ENCODE measurements at places on chromosomes 16 and 17. TPM values are rescaled to one million over a fixed set of nuclear protein-coding genes. Genes with fewer than 3 reads are reported as not detected.

DNA sequence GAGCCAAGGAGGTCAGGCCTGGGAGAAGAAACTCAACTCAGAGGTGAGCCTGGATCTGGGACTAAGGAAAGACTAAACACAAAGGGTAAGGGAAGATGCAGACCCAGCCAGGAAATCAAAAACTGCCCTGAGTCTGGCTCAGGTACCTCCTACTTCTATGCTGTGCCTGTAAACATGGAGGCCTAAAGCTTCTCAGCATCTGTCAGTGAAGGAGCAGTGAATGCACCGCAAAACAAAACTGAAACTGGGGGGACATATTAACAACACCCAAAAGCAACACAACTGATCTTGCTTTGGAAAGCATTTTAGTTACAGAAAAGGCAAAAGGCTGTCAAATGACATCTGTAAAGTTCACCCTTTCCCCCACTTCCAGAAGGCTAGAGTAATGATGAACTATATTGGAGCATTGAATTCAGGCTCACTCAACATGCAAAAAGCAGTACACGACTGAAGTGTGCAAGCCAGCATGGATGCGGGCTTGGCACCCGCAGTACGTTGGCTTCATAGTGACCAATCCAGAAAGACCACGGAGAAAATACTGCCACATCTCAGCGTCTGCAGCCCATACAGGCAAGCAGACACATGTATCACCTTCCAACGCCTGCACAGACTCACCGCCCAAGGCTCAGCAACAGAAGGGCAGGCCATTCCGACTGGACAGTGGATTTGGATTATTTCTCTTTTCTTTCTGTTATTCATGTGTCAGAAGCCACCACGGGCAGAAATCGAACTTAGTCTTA is 3.8 kb downstream of the TBC1D16 start:
- DNase-seq, result no peak

DNA sequence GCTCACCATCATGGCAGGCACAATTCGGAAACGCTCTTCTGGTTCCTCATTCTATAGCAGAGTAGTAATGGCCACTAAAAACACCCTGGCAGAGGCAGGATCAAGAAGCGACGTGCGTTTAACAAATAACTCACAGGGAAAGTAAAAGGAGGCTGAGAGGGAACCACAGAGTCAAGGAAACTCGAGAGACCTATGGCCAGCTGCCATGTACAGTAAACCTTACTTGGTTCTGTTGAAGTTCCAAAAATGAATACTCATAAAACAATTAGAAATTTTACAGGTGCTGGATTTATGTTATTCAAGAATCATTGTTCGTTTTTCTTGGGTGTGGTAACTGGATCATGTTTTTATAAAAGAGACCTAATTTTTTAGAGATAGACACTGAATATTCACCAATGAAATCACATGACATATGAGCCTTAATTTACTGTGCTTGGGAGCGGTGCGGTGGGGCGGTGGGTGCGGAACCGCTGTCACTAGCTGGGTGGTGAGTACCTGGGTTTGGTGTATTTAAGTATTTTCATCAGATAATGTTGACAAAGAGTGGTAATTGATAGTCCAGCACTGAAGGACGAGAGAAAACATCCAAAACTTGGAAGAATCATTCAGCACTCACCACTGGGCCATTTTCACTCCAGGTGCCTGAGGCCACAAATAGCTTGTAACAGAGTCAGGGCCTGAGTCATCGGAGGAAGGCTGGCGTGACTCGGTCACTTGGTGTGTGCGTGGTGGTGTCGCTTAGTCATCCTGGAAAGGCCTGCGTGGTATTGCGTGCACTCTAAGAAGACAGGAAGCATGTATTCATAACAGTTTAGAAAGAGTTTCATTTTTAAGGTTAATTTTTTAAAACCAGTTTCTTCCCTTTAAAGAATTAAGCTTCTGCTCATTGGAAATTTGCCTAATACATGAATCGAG is 135.4 kb upstream of the CHMP6 start:
- peak; percentile 31 for DNase-seq

DNA sequence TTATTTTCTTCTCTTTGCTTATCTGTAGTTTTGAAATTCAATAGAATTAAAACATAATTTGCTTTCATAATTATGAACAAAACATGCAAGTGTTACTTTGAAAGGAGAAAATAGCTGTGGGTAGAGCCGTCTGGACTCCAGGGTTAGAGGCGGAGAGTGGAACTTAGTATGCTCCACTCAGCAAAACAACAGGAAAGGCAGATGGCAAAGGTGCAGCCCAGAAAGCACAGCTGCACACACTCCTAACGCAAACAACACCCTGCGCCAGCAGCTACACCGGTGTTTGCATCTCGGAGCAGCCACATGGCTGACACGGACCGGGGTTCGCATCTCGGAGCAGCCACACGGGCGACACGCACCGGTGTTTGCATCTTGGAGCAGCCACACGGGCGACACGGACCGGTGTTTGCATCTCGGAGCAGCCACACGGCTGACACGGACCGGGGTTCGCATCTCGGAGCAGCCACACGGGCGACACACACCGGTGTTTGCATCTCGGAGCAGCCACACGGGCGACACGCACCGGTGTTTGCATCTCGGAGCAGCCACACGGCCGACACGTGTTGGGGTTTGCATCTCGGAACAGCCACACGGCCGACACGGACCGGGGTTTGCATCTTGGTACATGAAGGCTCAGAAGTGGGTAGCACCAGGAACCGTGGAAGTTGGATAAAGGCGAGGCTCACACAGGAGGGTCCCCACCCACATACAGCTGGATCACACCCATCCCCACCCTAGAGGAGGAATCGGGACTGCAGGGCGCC is 12.2 kb upstream of the CAPN15 start:
- no peak for DNase-seq

- no peak for DNase-seq
These were observed 73.3 kb upstream of the MON1B start for GRCh38 chr16:77117707-77118106.

- no peak for DNase-seq
These were observed 2.2 kb upstream of the ATF7IP2 start for GRCh38 chr16:10383626-10384025.

- no peak for DNase-seq
These were observed 10.3 kb downstream of the ZNF385C start for GRCh38 chr17:42087736-42088705.

GRCh38 chr16:46482895-46483294 is 138.3 kb downstream of the SHCBP1 start:
- DNase-seq, result no peak

GRCh38 chr16:58498341-58499091 is 1.4 kb upstream of the NDRG4 start:
- no peak for DNase-seq

The ACOX1 gene
- total RNA-seq, result 101 TPM

The TEKT1 gene
- not detected for total RNA-seq

The GNG13 gene
- total RNA-seq, result not detected
